ENCODE measurements at places on chromosomes 13 and 19.

GRCh38 chr13:31050486-31051400 lies 111.0 kb downstream of the HSPH1 start:
- H3K36me3 ChIP-seq = no peaks in the 10 kb centered on the region
- DNase-seq = peak; percentile 20
- H3K4me3 ChIP-seq = no peak overlapping the region
- no peaks in the 10 kb centered on the region for H3K27me3 ChIP-seq

DNA sequence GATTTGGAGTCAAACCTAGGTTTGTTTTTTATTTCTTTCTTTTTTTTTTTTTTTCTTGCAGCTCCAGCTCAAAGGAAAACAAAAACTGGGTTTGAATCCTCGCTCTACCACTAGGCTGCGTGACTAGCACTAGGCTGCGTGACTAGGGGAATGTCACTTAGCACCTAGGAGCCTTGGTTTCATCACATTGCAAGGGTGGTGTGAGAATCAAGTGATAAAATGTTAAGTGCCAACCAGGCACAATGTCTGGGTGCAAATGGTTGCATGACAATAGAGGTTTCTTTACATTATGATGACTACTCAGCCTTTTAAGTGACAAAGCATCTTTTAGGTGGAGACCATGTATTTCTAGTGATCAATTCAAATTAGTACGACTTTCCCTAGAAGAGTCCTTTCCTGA lies 27.9 kb downstream of the RCBTB2 start:
- H3K4me3 ChIP-seq = no peak overlapping the region
- no peaks in the 10 kb centered on the region for H3K36me3 ChIP-seq
- no peaks in the 10 kb centered on the region for H3K4me1 ChIP-seq
- no peaks in the 10 kb centered on the region for H3K27me3 ChIP-seq
- H3K27ac ChIP-seq = no peak overlapping the region

DNA sequence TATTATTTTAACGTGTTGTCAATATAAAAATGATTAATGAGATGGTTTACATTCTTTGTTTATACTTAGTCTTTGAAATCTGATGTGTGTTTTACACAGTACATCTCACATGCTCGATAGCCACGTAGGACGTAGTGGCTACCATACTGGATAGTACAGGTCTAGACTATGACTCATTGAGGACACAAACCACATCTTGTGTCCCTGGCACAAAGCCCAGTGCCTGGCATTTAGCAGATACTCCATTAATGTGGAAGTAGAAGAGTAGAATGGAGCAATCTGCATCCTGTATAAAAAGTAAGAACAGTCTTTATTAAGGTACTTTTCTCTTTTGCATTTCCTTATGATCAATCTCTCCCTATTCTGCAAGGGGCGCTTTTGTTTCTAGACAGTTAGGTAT lies 49.0 kb upstream of the FRY start:
- peaks cover 14% of the 10 kb centered on the region for H3K4me1 ChIP-seq
- no peak overlapping the region for H3K27ac ChIP-seq
- no peaks in the 10 kb centered on the region for H3K27me3 ChIP-seq

DNA sequence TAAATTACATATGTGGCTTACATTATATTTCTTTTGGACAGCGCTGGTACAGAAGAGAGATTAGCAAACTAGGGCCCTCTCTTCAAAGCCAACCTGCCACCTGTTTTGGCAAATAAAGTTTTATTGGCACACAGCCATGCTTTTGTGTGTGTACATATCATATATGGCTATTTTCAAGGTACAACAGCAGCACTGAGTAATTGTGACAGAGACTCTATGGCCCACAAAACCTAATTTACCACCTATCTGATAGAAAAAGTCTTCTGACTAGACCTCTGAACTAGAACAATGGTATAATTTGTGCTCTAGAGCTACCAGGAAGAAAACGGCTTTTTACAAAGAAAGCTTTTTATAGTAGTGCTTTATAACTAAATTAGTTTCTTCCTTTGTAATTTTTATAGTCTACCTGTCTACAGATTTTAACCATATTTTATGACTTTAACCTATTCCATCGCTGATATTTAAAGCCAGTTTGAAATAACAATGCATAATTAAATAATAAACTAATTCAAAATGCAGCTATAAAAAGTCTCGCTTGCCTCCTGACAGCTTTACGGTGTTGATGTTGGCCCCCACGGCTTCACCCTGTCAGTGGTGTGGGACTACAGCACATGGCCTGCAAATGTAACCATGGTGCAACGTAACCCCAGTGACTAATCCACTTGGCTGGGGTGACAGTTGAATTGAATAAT lies 17.7 kb upstream of the DPY19L3 start:
- H3K36me3 ChIP-seq = peaks cover 7% of the 10 kb centered on the region
- DNase-seq = no peak
- no peak overlapping the region for H3K27ac ChIP-seq
- no peaks in the 10 kb centered on the region for H3K27me3 ChIP-seq
- H3K4me3 ChIP-seq = no peak overlapping the region
- H3K4me1 ChIP-seq = no peaks in the 10 kb centered on the region

DNA sequence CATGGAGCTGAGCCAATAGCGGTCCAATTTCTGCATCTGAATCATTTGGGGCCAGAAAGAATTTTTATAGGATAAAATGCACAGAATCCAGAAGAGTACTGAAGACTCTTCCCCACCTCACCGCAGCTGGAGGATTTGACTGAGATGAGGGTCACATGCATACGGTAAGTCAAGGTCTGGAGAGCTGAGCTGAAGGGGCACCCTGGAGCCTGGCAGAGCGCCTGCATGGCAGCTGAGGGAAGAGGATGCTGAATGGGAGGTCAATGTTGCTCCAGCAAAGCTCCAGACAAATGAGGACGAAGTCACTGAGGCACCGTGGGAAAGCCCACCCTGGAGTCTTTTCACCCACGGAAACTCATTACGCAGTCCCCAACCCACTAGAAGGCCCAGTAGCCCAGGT lies 43.4 kb upstream of the ATP12A start:
- H3K4me1 ChIP-seq = no peaks in the 10 kb centered on the region
- no peak overlapping the region for H3K27ac ChIP-seq
- no peaks in the 10 kb centered on the region for H3K36me3 ChIP-seq
- DNase-seq = no peak
- no peaks in the 10 kb centered on the region for H3K27me3 ChIP-seq
- H3K4me3 ChIP-seq = no peak overlapping the region

GRCh38 chr19:4199699-4200293 lies 17.3 kb downstream of the ANKRD24 start:
- H3K36me3 ChIP-seq = no peaks in the 10 kb centered on the region
- peaks cover 70% of the 10 kb centered on the region for H3K27me3 ChIP-seq
- DNase-seq = peak; percentile 37
- no peak overlapping the region for H3K4me3 ChIP-seq
- no peaks in the 10 kb centered on the region for H3K4me1 ChIP-seq

DNA sequence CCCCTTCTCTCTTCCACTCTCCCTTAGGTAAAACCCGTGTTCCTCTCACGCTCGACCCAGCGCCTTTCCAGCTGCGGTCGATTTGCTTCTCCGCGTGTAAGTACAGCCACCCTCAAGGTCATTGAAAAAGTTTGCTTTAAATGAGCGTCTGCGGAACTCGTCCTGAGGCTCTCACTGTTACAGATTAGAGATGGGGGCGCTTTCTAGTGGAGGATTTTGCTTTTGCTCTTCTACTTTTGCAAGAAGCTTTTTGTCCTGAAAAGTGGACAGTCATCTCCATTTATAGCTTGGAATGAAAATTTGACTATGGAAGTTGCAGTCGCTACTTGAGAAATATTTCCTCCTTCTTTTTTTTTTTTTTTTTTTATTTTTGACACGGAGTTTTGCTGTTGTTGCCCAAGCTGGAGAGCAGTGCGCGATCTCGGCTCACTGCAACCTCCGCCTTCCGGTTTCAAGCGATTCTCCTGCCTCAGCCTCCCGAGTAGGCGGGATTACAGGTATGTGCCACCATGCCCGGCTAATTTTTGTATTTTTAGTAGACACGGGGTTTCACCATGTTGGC lies 595 bp upstream of the RAB20 start:
- no peak for DNase-seq
- H3K36me3 ChIP-seq = no peaks in the 10 kb centered on the region
- H3K27ac ChIP-seq = no peak overlapping the region

DNA sequence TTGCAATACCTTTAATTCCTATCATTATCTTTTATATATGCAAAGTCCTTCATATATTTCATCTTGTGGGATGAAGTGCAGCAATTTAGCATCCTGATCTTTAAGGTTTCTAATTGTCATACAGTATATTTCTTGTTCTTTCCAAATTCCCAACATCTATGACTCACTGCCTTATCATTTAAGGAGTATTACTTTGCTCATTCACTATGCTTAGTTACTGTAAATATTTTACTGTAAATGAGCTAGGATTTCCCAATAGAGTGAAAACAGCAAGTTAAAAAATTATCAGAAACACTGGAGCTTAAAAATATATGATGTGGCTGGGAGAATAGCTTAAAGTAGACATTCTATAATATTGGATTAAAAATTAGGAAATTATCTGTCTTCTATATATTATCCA lies 69.9 kb downstream of the SLITRK6 start:
- H3K36me3 ChIP-seq = no peaks in the 10 kb centered on the region
- no peaks in the 10 kb centered on the region for H3K4me1 ChIP-seq
- H3K27ac ChIP-seq = no peak overlapping the region
- no peak overlapping the region for H3K4me3 ChIP-seq

- H3K27ac ChIP-seq = no peak overlapping the region
- H3K4me1 ChIP-seq = no peaks in the 10 kb centered on the region
- H3K27me3 ChIP-seq = no peaks in the 10 kb centered on the region
- peaks cover 37% of the 10 kb centered on the region for H3K36me3 ChIP-seq
- no peak overlapping the region for H3K4me3 ChIP-seq
Observed at GRCh38 chr13:46006688-46007452, 45.7 kb downstream of the ZC3H13 start.

GRCh38 chr19:3610745-3611717 lies 4.4 kb upstream of the TBXA2R start:
- H3K4me3 ChIP-seq = no peak overlapping the region
- peaks cover 20% of the 10 kb centered on the region for H3K27me3 ChIP-seq
- no peak overlapping the region for H3K27ac ChIP-seq

All from neural progenitor cell (in vitro differentiated cells).